AG09309 (cell line): ENCODE measurements at places on chromosomes 3 and 15.

GRCh38 chr15:59444980-59445545, 7.1 kb downstream of the FAM81A start:
- DNase-seq: no peak

DNA sequence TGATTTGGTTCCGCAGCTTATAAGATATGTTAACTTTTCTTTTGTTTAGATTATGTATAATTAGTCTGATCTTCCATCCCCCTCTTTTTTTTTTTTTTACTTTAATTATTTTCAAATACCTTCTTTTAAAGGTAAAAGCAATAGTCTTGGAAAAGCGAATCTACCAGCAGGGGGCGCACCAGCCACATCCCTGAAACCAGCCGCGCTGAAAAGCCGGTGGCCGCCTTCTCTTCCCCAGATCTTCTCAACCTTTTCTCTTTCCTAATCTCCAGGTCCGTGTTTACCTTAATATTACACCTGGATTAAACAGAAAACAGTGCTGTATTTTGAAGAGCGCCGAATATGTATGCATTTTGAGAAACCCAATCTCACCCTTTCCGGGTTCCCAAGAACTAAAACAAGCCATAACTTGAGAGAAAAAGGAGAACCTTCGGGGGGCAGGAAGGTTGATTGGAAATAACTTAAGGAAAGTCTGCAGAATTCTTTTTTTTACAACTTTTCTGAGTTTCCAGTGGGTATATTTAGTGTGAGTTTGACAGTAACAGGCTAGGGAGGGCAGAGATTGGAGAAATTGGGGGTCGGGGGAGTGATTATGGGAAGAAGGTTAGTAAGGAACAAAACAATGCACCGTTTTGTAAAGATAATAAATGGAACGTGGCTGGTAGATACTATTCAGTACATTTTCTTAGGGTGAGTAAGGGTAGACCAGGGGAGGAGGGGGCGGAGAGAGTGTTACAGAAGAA, 2.0 kb upstream of the SOX2 start:
- no peak for DNase-seq

- no peak for DNase-seq
Measured at GRCh38 chr3:101500208-101500607, 12.8 kb downstream of the SENP7 start.

DNA sequence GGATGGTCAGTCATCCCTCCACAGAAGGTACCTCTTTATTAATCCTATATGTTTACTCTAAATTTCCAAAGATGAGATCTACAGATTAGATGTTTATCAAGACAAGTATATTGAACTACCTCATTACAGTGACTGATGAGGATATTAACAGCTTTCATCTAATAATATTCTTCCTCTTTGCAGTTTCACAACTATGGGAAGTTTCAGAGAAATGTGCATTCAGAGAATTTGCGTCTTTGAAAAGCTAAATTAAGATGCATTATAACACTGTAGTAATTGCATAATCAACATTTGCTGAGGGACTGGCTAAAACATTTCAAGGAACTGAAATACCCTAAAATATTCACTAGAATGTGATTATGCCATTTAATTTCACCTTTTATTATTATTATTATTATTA, 46.7 kb downstream of the MCF2L2 start:
- no peak for DNase-seq

- no peak for DNase-seq
Measured at GRCh38 chr15:83094583-83094982, 12.9 kb upstream of the TM6SF1 start.

GRCh38 chr3:139427283-139428060, 38.0 kb upstream of the COPB2 start:
- DNase-seq: peak; percentile 55

DNA sequence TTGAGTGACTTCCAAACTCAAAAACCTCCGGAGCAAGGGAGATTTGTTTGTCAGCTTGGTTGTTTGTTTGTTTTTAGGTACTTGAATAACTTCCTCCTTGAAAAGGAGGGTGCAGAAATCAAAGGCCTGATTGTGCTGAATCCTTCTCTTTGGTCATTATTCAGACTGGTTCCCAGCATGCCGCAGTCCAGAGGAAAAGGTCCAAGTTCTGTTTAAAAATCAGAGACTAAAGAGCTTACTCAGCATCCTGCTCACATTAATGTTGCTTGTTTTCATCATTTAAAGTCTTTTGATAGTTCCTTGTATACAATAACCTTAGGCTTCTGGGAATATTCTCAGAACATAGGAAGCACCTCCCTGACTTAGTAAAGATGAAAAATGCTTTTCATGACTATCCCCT, 982 bp upstream of the SCG3 start:
- no peak for DNase-seq

GRCh38 chr15:28085489-28086174, 13.5 kb downstream of the OCA2 start:
- DNase-seq: no peak

- DNase-seq: peak; percentile 7
Measured at GRCh38 chr3:186268616-186269448, 93.2 kb downstream of the DGKG start.

DNA sequence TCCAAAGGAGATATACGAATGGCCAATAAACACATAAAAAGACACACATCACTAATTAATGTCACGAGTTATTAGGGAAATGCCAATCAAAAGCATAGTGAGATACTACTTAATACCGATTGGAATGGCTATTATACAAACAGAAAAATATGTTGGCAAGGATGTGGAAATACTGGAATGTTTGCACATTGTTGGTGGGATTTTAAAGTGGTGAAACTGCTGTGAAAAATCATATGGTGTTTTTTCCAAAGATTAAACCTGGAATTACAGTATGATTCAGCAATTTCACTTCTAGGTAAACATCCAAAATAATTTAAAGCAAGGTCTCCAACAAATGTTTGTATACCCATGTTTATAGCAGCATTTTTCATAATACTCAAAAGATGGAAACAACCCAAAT, 765.5 kb downstream of the VGLL3 start:
- no peak for DNase-seq

GRCh38 chr15:74400313-74400860, 32.9 kb upstream of the CYP11A1 start:
- DNase-seq: no peak

DNA sequence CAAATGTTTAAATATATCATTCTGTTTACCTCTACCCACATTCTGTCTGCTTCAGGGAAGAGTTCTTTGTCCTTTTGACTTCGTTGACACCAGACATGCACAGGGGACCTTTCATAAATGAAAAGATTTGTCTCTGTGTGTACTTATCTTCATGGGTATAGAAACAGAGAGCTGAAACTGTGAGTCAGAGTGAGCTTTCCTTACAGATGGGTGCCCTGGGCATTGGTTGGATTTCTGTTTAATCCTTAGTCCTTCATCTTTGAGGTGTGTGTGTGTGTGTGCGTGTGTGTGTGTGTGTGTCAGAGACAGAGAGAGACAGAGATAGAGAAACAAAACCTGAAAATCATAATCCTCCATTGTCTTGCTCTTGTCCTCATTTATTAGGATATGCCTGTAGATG, 517.4 kb downstream of the TUSC7 start:
- no peak for DNase-seq

- DNase-seq: no peak
Measured at GRCh38 chr15:34754674-34755418, at the start of gene GJD2. TSS of gene GJD2 (minus strand) at chr15:34754998. CDS start at chr15:34754488, 510 bp downstream.

DNA sequence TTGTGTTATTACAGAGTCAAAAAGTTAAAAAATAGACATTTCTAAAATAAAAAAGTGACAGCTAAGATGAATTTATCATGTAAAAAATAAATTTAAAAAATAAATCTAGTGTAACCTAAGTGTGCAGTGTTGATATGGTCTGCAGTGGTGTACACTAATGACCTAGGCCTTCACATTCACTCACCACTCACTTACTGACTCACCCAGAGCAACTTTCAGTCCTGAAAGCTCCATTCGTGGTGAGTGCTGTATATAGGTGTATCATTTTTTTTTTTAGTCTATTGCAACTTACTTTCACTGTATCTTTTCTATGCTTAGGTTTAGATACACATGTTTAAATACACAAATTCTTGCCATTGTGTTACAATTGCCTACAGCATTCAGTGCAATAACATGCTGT, 459.4 kb upstream of the ROBO1 start:
- DNase-seq: no peak

- no peak for DNase-seq
Measured at GRCh38 chr3:65878831-65879230, 159.9 kb downstream of the MAGI1 start.

DNA sequence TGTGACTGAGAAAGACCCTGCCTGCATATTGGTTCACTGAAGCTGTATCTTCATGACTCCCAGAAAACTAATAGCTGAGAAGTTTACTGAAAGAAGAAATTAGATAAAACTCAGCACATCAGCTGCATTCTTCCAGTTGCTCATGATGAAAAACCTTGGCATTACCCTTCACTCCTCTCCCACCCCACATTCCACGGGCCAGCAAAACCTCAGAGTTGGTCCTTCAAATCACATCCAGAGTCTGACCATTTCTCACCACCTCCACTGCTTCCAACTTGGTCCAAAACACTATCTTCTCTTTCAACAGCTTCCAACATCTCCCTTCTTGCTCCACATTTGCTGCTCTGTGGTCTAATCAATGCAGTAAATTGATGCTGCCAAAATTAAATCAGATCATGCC, 97.1 kb downstream of the CD47 start:
- DNase-seq: no peak
